ENCODE measurements at places on chromosomes 12 and 14. TPM values are rescaled to one million over a fixed set of nuclear protein-coding genes. Genes with fewer than 3 reads are reported as not detected.

ACOT6 gene
- not detected for total RNA-seq

DNA sequence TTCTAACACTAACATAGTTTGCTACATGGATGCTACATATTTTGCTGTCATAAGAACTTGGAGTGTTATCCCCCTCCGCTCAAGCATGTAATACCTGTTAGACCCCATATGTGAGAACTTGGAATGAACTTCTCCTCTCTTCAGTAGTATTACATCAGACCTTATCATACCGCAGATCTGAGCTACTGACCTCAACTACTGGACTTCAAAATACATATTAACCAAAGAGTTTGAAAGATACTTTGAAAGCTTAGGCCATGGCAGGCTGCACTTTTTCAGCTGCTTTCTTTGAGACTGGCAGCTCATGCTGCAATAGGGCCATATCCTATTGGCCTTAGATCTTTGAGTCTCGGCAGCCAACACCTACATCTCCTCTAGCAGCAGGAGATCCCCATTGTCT, 74.8 kb downstream of the EEA1 start:
- H3K4me1 ChIP-seq, result no peaks in the 10 kb centered on the region
- H3K4me3 ChIP-seq, result no peak overlapping the region
- no peak overlapping the region for H3K27ac ChIP-seq
- H3K36me3 ChIP-seq, result peaks cover 32% of the 10 kb centered on the region
- DNase-seq, result no peak

GRCh38 chr12:54195737-54196347, 7.1 kb upstream of the SMUG1 start:
- H3K27me3 ChIP-seq, result peaks cover 63% of the 10 kb centered on the region
- H3K4me3 ChIP-seq, result no peak overlapping the region
- DNase-seq, result no peak
- H3K36me3 ChIP-seq, result no peaks in the 10 kb centered on the region
- H3K4me1 ChIP-seq, result peaks cover 15% of the 10 kb centered on the region

- DNase-seq, result no peak
- no peaks in the 10 kb centered on the region for H3K27me3 ChIP-seq
- no peaks in the 10 kb centered on the region for H3K4me1 ChIP-seq
- no peak overlapping the region for H3K27ac ChIP-seq
These were observed 912.8 kb downstream of the GALC start for GRCh38 chr14:87080146-87080545.

- H3K4me3 ChIP-seq, result no peak overlapping the region
- no peak overlapping the region for H3K27ac ChIP-seq
- peaks cover 7% of the 10 kb centered on the region for H3K4me1 ChIP-seq
- no peak for DNase-seq
These were observed 12.4 kb upstream of the SNAPC1 start for GRCh38 chr14:61749867-61750266.

Data from CD4-positive, alpha-beta T cell (primary cell).